ENCODE measurements at places on chromosomes 2 and 18.
A peak's percentile ranks its signal among the peaks of the same experiment; 100 is the strongest.

DNA sequence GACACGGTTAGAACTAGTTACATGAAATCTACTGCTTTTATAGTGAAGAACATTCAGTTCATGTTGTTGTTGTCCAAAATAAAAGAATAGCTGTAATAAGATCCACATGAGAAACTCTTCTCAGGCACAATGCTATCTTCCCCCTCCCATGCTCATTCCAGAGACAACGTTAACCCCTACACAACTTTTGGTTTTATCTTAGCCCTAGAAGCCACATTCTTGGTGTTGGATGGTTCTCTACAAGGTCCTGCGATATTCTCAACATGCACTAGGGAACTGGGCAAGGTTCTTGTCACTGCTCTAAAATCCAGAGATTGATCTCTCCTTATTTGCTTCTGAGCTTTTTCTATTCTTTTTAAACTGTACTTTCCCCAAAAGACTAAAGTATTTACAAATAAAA is 51.3 kb upstream of the DNAH7 start:
- DNase-seq = no peak

- no peak for DNase-seq
Observed at GRCh38 chr2:51324051-51324450, 292.1 kb upstream of the NRXN1 start.

DNA sequence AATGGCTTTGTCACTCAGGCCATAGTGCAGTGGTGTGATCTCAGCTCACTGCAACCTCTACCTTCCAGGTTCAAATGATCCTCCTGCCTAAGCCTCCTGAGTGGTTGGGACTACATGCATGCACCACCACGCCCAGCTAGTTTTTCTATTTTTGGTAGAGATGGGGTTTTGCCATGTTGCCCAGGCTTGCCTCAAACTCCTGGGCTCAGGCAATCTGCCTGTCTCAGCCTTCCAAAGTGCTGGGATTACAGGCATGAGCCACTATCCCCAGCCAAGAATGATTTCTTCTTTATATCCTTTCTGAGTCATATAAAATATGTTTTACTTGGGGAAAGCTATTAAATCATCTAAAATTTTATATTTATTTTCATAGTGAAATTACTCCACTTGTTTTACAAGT is 61.3 kb downstream of the CYBRD1 start:
- no peak for DNase-seq

DNA sequence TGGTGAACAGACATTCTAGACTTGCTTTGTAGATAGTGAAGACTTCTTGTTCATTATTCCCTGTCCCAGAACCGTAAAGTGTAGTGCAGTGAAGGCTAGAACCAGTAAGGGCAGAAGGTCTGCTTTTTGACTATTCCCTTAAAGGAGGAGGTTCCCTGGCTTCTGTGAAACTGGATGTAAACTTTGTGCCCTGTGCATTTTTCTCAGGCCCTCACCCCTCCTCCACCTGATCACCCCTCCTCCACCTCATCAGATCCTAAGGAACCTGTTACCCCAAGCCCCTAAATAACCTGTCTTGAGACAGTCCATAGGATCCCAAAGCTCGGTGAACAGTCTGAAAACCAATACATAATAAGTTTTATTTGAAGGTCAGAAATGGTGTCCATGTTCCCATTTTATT is 33.7 kb downstream of the SFT2D3 start:
- DNase-seq = no peak

DNA sequence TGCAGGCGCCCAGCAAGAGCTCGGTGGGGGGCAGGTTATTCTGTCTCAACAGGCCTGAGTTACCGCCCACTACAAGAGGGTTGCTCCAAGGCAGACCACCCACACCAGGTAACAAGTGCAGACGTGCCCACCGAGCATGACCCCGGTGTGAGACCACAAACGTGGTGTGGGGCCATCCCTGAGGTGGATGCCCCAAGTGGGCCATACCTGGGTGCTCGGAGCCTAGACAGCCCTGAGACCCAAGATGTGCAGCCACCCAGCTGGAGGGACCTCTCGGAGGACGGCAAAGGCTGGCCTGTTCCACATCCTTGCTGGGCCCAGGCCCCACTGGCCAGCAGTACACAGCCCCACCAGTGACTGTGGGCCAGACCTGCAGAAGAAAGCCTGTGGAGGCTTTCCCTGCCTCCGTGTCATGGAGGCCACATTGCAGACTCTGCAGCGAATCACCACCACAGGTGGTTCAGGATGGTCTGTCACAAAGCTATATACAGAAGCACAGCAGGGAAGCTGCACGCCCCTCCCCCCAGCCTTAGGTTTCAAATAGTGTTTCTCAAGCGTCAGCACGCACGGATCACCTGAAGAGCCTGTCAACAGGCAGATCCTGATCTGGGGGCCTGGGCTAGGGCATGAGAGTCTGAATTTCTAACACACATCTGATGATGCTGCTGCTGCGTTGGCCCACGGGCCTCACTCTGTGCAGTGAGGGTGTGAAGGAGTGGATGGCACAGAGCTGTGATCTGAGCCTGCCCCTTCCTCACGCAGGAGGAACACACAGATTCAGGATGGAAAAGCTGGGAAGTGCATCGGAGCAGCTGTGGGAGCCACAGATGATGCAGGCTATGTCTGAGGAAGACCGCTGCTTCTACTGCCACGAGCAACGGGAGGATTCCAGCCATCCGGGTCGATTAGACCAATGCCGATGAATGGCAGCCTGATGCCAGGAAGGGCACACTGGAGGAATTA is 96.8 kb downstream of the UXS1 start:
- no peak for DNase-seq

DNA sequence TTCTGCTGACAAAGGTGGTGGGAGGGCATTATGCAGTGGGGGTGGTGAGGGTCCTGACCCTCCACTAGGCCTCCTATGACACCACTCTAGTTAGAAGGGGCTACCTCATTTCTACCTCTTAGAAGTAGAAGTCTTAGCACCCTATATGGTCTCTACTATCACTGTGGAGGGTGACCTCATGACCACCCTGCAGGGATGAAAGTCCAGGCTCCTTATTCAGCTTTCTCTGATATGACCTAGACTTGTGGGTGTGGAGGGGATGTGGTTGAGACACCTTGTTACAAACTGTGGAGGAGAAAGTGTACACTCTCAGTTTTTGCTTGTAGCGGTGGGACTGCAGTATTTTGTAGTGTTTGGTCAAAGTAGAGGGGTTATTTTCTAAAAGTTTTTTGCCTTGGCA is 18.6 kb downstream of the TMEM182 start:
- no peak for DNase-seq

- no peak for DNase-seq
Observed at GRCh38 chr2:69195706-69196105, 182.7 kb downstream of the ANTXR1 start.

GRCh38 chr2:48790407-48791170 is 35.1 kb upstream of the LHCGR start:
- DNase-seq = no peak

- DNase-seq = peak; percentile 30
Observed at GRCh38 chr18:59142274-59142673, 2.6 kb downstream of the SEC11C start.

- no peak for DNase-seq
Observed at GRCh38 chr18:11591957-11592356, 17.4 kb upstream of the SLC35G4 start.

- DNase-seq = no peak
Observed at GRCh38 chr2:8926356-8926755, 77.1 kb downstream of the MBOAT2 start.

DNA sequence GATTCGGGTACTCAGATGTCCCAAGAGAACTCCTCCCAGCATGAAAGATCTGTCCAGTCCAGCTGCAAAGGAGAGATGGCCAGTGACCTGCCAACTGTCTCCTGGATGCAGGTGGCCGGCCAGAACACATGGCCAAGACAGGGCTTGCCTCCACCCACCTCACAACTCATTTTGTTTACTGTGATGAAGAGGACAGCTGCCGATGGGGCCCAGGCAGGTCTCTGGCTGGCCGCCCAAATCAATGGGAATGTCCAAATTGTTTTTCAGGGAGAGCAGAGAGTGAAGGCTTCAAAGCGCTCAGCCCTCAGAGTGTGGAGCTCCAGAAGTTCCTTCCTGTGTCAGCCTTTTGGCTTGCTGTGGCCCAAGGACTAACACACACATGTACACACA is 41.9 kb downstream of the FOSL2 start:
- DNase-seq = no peak

GRCh38 chr2:106159866-106160785 is 34.0 kb downstream of the UXS1 start:
- peak; percentile 59 for DNase-seq

DNA sequence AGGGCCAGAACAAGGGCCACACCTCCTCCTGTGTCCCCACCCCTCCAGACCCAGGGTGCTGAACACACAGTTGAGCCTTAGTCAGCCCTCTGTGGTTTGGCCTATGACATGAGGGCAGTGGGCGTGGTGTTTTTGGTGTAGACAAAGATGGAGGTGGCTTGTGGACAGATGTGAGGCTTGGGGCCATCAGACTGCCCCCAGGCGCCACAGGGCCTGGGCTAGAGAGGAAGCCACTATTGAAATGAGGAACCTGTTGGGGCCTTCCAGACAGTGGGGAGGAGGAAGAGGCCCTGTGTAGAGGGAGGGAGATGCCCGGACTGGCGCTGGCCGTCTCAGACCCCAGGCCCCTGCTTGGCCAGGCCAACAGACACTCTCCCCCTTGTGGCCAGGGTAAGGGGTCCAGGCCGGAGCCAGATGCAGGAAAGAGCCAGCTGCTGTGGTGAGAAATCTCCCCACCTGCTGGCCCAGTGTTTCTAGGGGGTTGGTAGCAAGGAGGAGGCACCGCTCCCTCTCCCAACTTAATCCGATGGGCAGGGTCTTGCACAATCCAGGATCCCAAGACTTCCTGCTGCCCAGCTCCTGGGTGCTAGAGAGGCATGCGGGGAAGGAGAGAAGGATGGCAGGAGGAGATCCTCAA is 53.8 kb downstream of the SMAD7 start:
- DNase-seq = peak; percentile 30

DNA sequence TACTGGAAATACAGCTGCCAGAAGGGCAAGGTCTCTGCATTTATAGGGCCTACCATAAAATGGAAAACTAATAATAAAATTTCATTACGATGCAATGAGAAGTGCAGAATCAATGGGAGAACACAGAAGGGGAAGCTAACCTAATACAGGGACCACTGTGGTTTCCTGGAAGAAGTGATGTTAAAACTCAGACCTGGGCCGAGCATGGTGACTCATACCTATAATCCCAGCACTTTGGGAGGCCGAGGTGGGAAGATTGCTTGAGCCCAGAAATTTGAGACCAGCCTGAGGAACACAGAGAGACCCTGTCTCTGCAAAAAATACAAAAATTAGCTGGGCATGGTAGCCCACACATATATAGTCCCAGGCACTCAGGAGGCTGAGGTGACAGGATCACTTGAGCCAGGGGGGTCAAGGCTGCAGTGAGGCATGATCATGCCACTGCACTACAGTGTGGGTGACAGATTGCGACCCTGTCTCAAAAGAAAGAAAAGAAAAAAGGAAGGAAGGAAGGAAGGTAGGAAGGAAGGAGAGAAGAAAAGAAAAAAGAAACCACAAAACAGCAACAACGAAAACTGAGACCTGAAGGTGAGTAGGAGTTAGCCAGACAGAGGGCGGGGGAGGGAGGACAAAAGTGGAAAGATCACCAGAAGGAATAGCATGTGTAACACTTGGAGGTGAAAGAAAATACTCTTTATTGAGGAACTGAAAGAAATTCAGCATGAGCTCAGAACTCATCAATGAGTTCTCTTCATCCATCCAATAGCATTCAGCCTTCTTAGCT is 58.3 kb upstream of the DTNA start:
- no peak for DNase-seq

DNA sequence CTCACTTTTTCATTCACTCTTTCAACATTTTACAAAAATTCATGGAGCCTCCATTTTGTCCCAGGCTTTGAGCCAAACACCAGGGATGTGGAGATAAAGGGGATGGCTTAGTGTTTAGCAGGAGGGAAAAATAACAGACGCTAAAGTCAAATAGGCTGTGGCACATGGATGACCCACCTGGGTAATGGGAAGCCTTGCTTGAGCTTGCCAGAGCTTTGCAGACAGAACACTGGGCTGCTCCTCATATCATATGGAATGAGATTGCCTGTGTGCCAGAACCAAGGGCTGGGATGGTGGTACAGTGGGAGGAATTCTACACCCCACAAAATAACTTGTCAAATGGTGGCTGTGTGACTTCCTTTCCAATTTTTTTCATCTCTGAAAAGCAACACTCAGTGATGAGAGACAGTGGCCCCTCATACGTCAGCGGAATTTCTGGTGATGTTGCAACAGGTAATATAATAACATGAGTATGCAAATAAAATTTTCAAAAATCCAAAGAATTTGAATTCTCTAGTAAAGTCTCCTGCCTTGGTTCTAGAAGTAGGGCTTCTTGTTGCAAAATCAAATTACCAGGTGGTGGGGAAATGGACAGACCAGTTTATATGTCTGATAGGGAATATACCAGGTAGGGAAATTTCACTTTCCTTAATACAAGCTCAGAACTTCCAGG is 252.9 kb downstream of the CLIP4 start:
- DNase-seq = no peak

- peak; percentile 28 for DNase-seq
Observed at GRCh38 chr2:148875387-148876051, 492 bp downstream of the KIF5C start.

DNA sequence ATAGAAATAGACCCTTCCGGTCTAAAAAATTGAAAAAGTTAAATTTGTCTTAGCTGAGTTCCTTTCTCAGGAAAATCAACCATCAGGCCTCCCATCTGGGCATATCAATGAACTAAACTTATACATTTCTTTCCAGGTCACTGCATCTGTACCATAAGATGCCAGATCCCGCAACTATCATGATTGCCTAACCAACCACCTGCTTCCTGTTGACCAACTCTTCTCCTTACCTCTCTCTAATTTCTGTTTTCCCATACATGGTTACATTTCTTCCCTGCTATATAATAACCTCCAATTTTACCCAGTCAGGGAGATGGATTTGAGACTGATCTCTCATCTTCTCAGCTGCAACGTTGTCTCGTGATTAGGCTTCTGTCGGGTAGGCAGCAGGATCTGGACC is 228.7 kb downstream of the FSIP2 start:
- no peak for DNase-seq

DNA sequence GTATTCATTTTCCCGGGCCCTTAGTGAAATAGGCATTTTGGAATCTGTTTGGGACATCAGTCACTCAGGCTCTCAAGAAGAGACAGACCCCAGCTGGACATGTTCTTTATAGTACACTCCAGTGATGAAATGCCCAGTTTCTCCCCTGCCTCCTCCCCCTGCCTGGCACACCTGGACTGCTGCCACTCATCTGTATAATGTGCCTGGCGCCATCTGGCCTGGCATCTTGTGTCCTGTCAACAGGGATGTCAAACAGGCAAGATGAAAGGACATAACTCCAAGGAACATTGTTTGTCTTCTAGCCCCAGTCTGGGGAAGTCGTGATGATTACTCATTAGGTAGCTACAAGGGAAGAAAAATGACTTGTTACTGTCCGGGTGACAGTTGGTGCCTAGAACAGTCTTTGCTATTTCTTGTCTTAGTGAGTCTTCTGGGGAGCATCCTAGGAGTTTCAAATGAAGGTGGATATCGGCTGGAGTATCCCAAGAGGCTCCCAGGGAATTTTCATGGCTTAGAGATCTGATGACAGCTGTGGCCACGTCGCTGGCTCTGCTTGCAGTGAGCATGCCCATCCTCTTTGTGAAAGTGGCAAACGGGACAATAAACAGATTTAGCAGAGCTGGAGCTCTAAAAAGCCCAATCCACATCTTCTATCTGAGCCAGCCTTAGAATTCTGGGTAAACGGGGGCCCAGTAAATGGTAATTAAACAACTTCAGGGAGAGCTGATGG is 153.6 kb downstream of the ALK start:
- DNase-seq = no peak

GRCh38 chr2:219455581-219455980 is 20.9 kb downstream of the SPEG start:
- DNase-seq = no peak
